ENCODE measurements at places on chromosomes 7 and 10.
A peak's percentile ranks its signal among the peaks of the same experiment; 100 is the strongest.

DNA sequence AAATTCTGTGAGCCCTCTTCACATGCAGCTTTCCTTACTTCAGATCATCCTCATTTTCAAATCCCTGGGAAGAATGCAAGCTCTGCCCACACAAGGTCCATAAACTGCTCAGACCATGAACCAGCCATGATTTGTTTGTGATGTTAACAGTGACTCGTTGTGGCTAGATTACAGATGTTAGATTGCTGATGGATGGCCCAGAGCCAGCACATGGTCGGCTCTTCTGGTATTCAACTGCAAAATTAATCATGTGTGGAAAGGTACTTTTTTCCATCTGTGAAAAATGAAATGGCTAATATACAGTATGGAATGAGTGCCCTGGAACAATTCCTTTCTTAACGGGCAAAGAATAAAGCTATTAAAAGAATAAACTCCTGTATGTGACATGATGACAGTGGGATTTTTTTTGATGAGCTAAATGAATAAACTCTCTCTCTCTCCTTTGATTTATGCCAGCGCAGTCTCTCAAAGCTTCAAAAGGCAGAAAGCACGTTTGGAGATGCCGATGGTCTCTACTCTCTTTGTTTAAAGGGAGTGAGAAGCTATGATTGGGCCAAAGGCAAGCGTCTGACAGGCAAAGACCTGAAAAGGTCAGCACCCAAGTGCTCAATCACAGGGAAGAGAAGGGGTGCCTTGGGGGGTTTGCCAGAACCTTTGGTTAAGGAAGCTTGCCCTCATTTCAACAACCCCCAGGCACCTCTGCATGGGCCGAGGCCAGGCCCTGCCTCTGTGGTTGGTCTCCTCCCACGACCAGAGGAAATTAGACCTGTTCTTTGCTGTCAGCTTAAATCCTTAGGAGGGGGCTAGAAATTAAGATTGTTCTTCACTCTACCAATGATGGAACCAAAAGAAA lies 444.0 kb upstream of the NFE2L3 start:
- H3K4me3 ChIP-seq = no peak overlapping the region
- no peak overlapping the region for H3K27ac ChIP-seq

GRCh38 chr7:24572997-24573553 lies at the start of gene PALS2:
TSS of gene PALS2 (plus strand) at chr7:24573452. CDS start at chr7:24623668, 50,216 bp downstream.
- H3K27me3 ChIP-seq = peaks cover 44% of the 10 kb centered on the region
- H3K27ac ChIP-seq = peak within 1 kb of the TSS; percentile 96
- H3K4me3 ChIP-seq = peak within 1 kb of the TSS; percentile 91
- peaks cover 21% of the 10 kb centered on the region for H3K4me1 ChIP-seq
- H3K36me3 ChIP-seq = no peaks in the 10 kb centered on the region

- no peak overlapping the region for H3K4me3 ChIP-seq
- no peaks in the 10 kb centered on the region for H3K27me3 ChIP-seq
- H3K4me1 ChIP-seq = peaks cover 7% of the 10 kb centered on the region
- no peaks in the 10 kb centered on the region for H3K36me3 ChIP-seq
- H3K27ac ChIP-seq = no peak overlapping the region
- no peak for DNase-seq
These were observed 63.0 kb downstream of the CCDC71L start for GRCh38 chr7:106597751-106598546.

GRCh38 chr10:44245601-44245938 lies 139.3 kb downstream of the CXCL12 start:
- peaks cover 32% of the 10 kb centered on the region for H3K27me3 ChIP-seq
- H3K4me3 ChIP-seq = no peak overlapping the region
- H3K36me3 ChIP-seq = peaks cover 5% of the 10 kb centered on the region

DNA sequence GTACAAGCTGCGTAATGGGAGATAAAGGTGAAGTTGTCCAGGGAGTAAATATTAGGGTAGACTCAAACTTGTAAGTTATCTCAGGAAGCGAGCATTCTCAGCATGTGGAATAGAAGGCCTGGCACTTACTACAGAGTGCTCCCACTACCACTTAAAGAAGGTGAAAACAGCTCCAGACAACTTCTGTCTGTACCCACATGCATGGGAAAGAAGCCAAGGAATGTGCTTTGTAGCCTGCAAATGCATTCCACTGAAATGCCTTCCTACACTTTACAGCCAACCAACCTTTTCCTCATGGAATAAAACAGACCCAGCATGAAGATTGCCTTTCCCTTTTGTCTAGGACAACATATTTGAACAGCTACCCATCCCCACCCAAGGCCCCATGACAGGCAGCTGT lies 45.4 kb upstream of the NPSR1 start:
- peaks cover 1% of the 10 kb centered on the region for H3K36me3 ChIP-seq
- no peaks in the 10 kb centered on the region for H3K4me1 ChIP-seq
- no peak for DNase-seq

GRCh38 chr10:93070378-93071176 lies 3.1 kb upstream of the CYP26A1 start:
- peaks cover 26% of the 10 kb centered on the region for H3K4me1 ChIP-seq
- peak overlapping the region; percentile 57 for H3K4me3 ChIP-seq
- no peak for DNase-seq
- H3K27ac ChIP-seq = peak overlapping the region; percentile 4
- peaks cover 79% of the 10 kb centered on the region for H3K27me3 ChIP-seq
